ENCODE measurements at places on chromosomes 6 and 20. TPM values are rescaled to one million over a fixed set of nuclear protein-coding genes. Genes with fewer than 3 reads are reported as not detected.

- DNase-seq, result no peak
Measured at GRCh38 chr6:9830808-9831207, 584.1 kb downstream of the TFAP2A start.

DNA sequence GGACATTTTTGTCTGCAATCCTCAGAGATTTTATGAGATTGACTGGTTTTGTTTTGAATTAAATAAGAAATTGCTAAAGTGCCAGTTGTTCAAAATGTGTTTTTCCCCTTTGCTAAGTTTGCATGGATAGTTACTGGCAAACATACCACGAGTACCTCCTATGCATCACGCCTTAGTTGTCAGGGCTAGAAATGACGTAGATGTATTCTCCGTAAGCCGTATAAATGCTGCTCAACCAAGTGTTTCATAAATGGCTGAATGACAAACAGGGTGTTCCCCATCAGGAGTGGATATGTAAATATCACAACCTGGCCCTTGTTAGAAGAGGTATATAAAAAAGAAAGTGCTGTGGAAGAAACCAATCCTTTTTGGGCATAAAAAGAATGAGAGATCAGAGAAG lies 341.1 kb upstream of the ZFP64 start:
- DNase-seq, result no peak

GRCh38 chr6:21781128-21781527 lies 187.6 kb downstream of the SOX4 start:
- DNase-seq, result no peak

DNA sequence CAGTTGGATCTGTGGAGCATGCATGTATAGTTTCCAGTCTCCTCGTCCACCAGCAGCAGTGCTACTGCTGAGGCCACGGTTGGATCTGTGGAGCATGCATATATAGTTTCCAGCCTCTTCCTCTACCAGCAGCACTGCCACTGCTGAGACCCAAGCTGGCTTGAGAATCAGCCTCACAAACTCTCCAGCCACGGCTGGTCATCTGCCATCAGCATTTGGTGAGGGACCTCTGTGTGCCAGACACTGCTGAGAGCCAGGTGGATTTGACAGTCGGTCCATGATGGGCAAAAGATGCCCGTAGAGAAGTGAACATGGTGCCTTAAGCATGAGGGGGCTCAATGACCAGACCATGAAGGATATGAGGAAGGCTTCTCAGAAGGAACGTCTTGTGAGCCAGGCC lies 46.4 kb downstream of the SLC9A8 start:
- no peak for DNase-seq

GRCh38 chr20:10705801-10706459 lies 32.1 kb upstream of the JAG1 start:
- DNase-seq, result no peak

DNA sequence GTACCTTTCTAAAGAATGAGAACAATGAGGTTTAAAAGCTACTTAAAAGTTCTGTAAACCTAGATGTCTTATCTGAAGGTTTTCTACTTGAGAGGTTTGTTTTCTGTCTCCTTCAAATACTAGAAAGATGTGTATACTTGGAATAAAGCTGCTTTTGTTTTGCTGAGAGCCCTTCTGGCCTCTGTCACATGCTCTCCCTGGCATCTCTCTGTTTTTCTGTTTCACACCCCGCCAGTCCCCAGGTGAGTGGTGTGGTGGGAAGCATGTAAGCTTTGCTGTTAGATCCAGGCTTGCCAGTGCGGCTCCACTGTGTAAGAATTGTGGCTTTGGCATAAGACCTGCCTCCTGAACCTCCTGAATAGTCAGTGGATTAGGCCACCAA lies 56.8 kb downstream of the SNX9 start:
- no peak for DNase-seq

DNA sequence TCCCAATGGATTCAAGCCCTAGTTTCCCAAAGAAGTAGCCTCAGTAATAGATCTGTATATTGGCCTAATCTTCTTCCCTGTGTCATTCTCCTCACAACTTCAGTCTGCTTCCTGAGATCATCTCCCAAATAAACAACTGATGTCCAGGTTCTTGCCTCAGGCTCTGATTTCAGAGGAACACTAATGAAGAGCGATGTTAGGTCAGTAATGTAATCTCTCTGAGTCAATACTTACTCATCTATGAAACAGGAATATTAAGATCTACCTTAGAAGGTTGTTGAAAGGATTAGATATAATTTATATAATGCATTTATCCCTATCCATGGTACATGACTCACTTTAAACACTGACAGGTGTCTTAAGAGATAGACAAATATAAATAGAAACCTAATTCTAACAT lies 246.0 kb upstream of the FLRT3 start:
- no peak for DNase-seq

- DNase-seq, result peak; percentile 51
Measured at GRCh38 chr20:10524034-10524476, 89.0 kb downstream of the SLX4IP start.

DNA sequence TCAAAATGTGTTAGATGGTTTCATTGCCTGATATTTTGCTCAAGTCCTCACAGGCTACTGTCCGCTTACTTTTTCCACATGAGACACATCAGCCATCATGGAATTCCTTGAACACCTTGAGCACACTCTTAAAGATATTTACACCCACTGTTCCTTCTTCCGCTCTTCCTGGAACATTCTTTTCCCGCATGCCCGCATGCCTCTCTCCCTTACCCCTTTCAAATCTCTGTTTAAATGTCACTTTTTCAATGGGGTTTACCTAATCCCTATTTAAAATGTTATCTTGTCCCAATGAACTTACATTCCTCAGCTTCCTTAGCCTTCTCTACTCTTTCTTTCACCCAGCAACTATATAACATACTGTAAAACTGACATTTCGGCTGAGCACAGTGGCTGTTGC lies 503.3 kb upstream of the PTCHD4 start:
- DNase-seq, result no peak

- no peak for DNase-seq
Measured at GRCh38 chr20:39429726-39430125, 467.6 kb downstream of the DHX35 start.

DNA sequence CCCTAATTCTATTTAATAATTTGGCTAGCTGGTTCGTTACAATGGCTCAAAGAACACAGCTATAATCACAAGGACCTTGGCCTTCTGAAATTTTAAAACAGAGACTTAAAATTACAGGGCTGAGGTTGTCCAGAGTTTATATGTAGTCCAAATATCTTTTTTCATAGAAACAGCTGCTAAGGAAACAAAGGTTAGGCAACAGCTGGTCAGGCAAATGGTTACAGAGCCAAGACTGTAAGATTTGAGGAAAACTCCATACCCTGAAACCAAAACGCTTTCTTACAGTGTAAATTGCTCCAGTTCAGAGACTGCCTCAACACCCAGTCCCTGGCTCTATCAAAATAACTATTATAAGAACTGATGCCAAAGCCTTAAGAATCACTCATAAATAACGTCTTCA lies 9.7 kb upstream of the ARHGAP18 start:
- DNase-seq, result peak; percentile 44

- DNase-seq, result no peak
Measured at GRCh38 chr20:41230136-41230535, 87.4 kb downstream of the ZHX3 start.

DNA sequence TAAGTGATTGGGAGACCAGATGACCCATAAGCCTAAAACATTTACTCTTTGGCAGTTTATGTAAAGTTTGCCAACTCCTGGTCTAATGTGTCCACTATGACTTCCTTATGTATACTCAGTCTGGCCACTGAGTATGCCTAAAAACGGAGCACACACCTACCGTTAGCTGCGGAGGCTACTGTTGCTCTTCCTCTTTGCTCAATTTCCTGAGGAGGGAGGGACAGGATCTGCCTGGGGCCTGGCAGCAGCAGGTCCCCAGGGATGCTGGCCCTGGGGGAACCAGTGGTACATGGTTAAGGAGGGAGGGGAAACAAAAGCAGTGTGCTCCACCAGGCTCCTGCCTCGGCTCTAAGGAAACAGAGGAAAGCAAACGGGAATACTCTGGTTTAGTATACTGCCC lies 113.5 kb downstream of the CDYL start:
- DNase-seq, result no peak

DNA sequence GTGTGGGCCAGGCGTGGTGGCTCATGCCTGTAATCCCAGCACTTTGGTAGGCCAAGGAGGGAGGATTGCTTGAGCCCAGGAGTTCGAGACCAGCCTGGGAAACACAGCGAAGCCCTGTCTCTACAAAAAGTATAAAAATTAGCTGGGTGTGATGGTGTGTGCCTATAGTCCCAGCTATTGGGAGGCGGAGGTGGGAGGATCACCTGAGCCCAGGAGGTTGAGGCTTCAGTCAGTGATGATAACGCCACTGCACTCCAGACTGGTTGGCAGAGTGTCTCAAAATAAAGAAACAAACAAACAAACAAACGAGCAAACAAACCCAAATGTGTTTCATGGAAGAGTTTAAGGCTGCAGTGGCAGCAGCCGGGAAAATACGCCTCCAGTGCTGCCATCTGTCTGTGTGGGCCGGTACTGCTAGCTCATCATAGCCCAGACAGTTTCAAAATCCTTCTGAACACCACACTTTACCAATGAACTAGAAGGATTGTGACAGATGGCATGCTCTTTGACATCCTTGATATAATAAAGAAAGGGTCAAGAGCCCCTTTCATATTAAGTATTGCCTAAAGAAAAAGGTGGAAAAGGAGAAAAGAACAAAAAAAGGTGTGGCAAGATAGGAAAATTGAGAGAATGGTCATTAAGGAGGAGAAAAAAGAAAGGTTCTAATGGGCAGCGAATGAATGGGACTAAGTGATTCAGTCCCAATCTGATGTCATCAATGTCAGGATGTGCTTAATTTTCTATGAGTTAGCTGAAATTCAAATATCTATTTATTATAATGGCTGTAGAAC lies 298.6 kb downstream of the SYNE1 start:
- DNase-seq, result no peak

DNA sequence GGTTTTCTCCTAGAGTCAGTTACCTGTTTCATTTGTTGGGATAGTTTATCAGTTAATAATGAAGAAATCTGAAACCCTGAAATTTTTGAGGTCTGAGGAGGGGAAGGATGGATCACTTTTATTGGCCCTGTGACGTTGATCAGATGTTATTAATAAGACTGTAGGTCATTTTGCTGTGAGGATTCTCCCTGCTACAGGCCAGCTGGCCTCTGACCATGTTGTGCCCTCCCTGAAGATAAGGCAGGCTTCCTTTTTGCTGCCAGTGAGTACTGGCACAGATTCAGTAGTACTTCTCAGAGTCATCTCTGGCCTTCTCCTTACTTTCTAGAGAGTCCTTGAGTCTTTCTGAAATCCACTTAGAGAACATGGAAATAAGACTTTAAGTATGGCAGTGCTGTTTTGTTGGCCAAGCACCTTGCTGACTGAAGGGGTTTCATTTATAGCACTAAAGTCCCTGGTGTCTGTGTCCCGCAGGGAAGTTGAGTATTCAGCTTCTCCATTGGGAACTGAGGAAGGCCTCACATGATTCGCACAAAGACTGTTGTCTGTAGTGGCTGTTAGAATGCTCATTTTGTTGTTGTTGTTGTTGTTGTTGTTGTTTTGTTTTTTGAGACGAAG lies 202.6 kb downstream of the DTNBP1 start:
- DNase-seq, result no peak

GRCh38 chr6:90103056-90103800 lies 193.4 kb downstream of the BACH2 start:
- no peak for DNase-seq

GRCh38 chr6:25085756-25086155 lies 150.0 kb upstream of the RIPOR2 start:
- DNase-seq, result no peak

DNA sequence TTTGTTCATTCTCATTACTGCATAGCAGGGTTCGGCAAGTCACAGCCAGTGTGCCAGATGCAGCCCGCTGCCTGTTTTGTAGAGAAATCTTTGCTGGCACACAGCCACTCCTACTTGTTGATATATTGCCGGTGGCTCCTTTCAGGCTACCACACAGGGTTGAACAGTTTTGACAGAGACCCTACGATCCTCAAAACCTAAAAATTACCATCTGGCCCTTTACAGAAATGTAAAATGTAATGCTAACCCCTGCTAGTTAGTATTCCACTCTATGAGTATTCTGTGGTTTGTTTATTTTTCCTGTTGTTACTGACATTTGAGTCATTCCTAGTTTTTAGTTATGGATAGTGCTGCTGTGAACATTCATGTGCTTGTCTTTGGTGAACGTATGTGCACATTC lies 11.5 kb downstream of the DHX35 start:
- DNase-seq, result no peak

DNA sequence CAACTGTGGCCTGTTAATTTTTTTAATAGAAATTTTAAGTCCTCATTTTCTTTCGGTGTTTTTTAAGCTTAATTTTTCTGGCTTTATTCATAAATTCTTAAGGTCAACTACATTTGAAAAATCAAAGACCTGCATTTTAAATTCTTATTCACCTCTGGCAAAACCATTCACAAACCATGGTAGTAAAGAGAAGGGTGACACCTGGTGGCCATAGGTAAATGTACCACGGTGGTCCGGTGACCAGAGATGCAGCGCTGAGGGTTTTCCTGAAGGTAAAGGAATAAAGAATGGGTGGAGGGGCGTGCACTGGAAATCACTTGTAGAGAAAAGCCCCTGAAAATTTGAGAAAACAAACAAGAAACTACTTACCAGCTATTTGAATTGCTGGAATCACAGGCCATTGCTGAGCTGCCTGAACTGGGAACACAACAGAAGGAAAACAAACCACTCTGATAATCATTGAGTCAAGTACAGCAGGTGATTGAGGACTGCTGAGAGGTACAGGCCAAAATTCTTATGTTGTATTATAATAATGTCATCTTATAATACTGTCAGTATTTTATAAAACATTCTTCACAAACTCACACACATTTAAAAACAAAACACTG lies 10.1 kb downstream of the HFE start:
- DNase-seq, result peak; percentile 52

GRCh38 chr6:126198631-126199030 lies 141.3 kb upstream of the CENPW start:
- no peak for DNase-seq

DNA sequence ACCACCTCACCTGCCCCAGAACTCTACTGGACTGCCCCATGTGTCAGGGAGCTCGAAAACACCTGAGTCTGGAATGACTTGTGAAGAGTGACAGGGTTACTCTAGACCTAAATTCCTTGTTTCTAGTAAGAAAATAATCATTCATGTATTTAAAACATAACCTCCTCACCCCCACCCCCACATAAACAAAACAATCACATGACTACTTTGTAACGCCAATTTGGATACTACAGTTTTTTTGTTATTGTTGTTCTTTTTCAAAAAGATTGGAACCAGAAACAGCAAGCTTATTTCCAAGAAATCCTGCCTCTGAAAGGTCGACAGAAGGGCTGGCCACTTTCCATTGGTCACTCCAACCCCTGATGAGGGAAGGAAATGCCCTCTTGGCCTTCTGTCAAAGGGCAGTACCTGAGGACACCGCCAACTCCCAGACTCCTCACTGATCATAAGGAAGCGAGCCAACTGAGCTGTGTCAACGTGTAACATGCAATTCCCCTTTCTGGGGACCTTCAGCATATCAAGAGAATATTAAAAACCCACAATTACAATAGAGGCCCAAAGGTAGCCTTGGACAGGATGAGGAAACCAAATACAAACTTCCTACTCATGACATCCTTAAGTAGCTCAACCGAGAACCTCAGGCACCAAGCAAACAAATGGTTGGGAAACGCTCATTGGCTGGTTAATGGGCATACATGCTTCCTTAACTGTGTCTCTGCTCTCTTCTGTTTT lies 2.6 kb downstream of the MCUR1 start:
- no peak for DNase-seq

Gene HLA-DMB
- polyA plus RNA-seq, result 4.8 TPM

Gene BMP5
- polyA plus RNA-seq, result 11.1 TPM

Gene EDN1
- polyA plus RNA-seq, result 2.2 TPM

Gene NEURL2
- 20.1 TPM for polyA plus RNA-seq

Gene PHACTR1
- 7.0 TPM for polyA plus RNA-seq

Gene TUBB2B
- polyA plus RNA-seq, result 60.2 TPM

Gene UBE2C
- polyA plus RNA-seq, result 27.1 TPM

Gene DOK5
- 29.0 TPM for polyA plus RNA-seq

Gene SLC17A2
- not detected for polyA plus RNA-seq

Gene DDO
- 0.95 TPM for polyA plus RNA-seq

Gene PNPLA1
- 0.06 TPM for polyA plus RNA-seq
